ENCODE measurements at places on chromosomes 6 and 20. TPM values are rescaled to one million over a fixed set of nuclear protein-coding genes. Genes with fewer than 3 reads are reported as not detected.
A peak's percentile ranks its signal among the peaks of the same experiment; 100 is the strongest.

GRCh38 chr20:35145141-35145564, 2.0 kb downstream of the EDEM2 start:
- no peak overlapping the region for H3K4me3 ChIP-seq
- no peak overlapping the region for H3K27ac ChIP-seq
- peaks cover 33% of the 10 kb centered on the region for H3K36me3 ChIP-seq
- no peaks in the 10 kb centered on the region for H3K27me3 ChIP-seq

GRCh38 chr6:4608361-4609115, 167.7 kb upstream of the CDYL start:
- no peaks in the 10 kb centered on the region for H3K36me3 ChIP-seq
- H3K27me3 ChIP-seq, result no peaks in the 10 kb centered on the region
- H3K4me1 ChIP-seq, result peaks cover 36% of the 10 kb centered on the region
- no peak for DNase-seq
- H3K27ac ChIP-seq, result no peak overlapping the region

- no peaks in the 10 kb centered on the region for H3K36me3 ChIP-seq
- no peak overlapping the region for H3K4me3 ChIP-seq
- no peaks in the 10 kb centered on the region for H3K27me3 ChIP-seq
- no peak for DNase-seq
- H3K27ac ChIP-seq, result no peak overlapping the region
These were observed 1.0 kb downstream of the ARMH2 start for GRCh38 chr6:24797596-24798216.

- DNase-seq, result no peak
- no peaks in the 10 kb centered on the region for H3K27me3 ChIP-seq
- no peaks in the 10 kb centered on the region for H3K36me3 ChIP-seq
These were observed 209.1 kb upstream of the BMP2 start for GRCh38 chr20:6558341-6558740.

DNA sequence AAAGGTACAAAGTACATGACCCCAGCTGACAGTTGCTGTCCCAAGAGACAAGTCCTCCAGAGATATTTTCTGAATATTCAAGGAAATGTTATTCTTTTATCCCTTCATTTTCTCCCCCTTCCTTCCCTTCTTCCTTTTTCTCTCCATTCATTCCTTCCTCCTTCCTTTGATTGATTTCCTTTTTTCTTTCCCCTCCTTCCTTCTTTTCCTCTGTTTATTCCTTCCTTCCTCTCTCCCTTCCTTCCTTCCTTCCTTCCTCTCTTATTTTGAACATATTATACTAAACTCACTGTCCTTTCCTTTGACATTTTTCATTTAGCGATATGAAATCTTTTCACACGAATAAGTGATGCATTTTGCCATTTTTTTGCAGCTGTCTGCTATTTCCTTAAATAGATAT, 73.2 kb upstream of the HDDC2 start:
- no peaks in the 10 kb centered on the region for H3K27me3 ChIP-seq
- no peaks in the 10 kb centered on the region for H3K4me1 ChIP-seq

- H3K4me3 ChIP-seq, result no peak overlapping the region
- H3K27me3 ChIP-seq, result no peaks in the 10 kb centered on the region
- no peaks in the 10 kb centered on the region for H3K36me3 ChIP-seq
- DNase-seq, result no peak
- no peak overlapping the region for H3K27ac ChIP-seq
These were observed 252.8 kb downstream of the TMEM242 start for GRCh38 chr6:157070403-157071107.

GRCh38 chr20:46955601-46956556, 61.2 kb downstream of the EYA2 start:
- H3K36me3 ChIP-seq, result no peaks in the 10 kb centered on the region
- no peak overlapping the region for H3K27ac ChIP-seq
- no peak overlapping the region for H3K4me3 ChIP-seq
- no peak for DNase-seq
- H3K27me3 ChIP-seq, result no peaks in the 10 kb centered on the region
- H3K4me1 ChIP-seq, result no peaks in the 10 kb centered on the region

GRCh38 chr20:34876406-34877282, at the start of gene ACSS2:
TSS of gene ACSS2 (plus strand) at chr20:34876612. CDS start at chr20:34876646, 34 bp downstream.
- no peak for DNase-seq
- peak within 1 kb of the TSS; percentile 88 for H3K27ac ChIP-seq
- H3K36me3 ChIP-seq, result no peaks in the 10 kb centered on the region
- peaks cover 59% of the 10 kb centered on the region for H3K4me1 ChIP-seq
- H3K4me3 ChIP-seq, result peak within 1 kb of the TSS; percentile 91
- no peaks in the 10 kb centered on the region for H3K27me3 ChIP-seq

GRCh38 chr20:48761023-48761785, 66.6 kb downstream of the PREX1 start:
- H3K27ac ChIP-seq, result peak overlapping the region; percentile 29
- no peak overlapping the region for H3K4me3 ChIP-seq
- peaks cover 6% of the 10 kb centered on the region for H3K4me1 ChIP-seq

GRCh38 chr20:23415959-23416583, 5.2 kb downstream of the NAPB start:
- H3K36me3 ChIP-seq, result no peaks in the 10 kb centered on the region
- H3K27me3 ChIP-seq, result no peaks in the 10 kb centered on the region
- H3K27ac ChIP-seq, result no peak overlapping the region

GRCh38 chr20:31979713-31980426, 11.9 kb downstream of the XKR7 start:
- no peaks in the 10 kb centered on the region for H3K4me1 ChIP-seq
- no peak overlapping the region for H3K4me3 ChIP-seq
- no peak for DNase-seq
- H3K27ac ChIP-seq, result no peak overlapping the region
- H3K27me3 ChIP-seq, result peaks cover 14% of the 10 kb centered on the region
- H3K36me3 ChIP-seq, result no peaks in the 10 kb centered on the region

Gene SPATS1
- total RNA-seq, result not detected

All from suprapubic skin (tissue), 4 donors.